Germinal center (tissue), 1 donor: ENCODE measurements at places on chromosomes 3 and 15.

GRCh38 chr15:66706225-66706732, 4.2 kb downstream of the SMAD6 start:
- DNase-seq = no peak

GRCh38 chr3:45011756-45012508, 14.2 kb upstream of the CLEC3B start:
- peak; percentile 46 for DNase-seq

DNA sequence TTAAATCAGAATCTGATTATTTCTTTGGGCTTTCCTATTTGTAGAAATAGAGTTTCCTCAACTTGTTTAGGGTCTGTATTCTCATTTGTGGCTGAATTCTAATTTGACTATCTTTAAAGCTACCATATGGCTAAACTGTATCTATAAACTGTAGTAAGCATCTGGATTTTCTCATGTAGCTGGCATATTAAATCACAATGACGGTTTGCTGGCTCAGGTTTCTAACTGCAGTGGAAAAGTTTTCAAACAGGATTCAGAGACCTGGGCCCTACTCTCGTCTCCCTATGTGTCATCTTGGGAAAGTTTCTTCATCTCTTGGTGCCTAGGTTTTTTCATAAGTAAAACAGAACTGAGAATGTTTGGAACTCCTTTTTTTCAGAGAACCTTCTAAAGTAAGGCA, 68.3 kb downstream of the GALK2 start:
- no peak for DNase-seq

GRCh38 chr15:78968114-78968513, 23.3 kb upstream of the CTSH start:
- DNase-seq = no peak

DNA sequence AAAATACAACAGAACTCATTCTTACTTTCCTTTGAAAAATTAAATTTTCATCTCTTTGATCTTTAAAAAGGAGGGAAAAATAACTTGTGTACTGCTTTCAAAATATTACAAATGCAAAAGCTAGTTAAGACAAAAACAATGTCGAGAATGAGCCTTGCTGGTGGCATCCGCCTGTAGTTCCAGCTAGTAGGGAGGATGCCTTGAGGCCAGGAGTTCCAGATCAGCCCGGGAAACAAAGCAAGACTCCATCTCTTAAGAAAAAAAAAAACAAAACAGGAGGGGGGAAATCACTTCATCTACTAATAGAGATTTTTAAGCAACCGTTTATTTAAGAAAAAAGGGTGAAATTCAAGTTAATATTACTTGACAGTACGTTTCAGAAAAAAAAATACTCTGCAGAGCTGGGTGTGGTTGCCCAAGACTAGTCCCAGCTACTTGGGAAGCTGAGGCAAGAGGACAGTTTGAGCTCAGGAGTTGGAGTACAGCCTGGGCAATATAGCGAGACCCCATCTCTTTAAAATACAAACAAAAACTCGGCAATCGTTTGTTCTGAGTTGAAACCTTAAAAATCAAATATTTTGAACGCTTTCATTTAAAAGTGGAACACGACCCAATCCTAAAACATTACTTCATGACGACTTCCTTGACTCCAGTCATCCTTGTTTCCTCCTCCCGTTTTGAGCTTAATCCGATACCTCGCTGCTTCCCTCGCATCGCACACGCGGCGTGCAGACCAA, 1.2 kb downstream of the KPNA1 start:
- DNase-seq = no peak

DNA sequence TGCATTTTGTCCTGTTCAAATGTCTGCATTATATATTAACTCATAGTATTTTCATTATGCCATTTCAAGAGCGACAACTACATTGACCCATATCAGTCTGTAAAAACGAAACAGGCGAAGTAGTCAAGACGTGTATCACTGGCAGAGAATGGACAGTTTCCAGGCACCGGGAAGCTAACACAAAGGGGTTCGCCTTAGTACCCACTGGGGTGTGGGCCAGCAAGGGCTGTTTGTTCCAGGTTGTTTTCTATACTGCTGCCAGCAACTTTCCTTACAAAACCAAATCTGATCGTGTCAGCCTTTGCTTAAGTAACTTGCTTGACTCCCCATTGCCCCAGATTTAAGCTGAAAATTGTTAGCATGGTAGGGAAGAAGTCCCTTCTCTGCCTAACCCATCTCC, 87.1 kb downstream of the CGNL1 start:
- no peak for DNase-seq
